Activated CD4-positive, alpha-beta T cell treated with anti-CD3 and anti-CD28 coated beads for 24 hours (primary cell): ENCODE measurements at places on chromosomes 13 and 19.

DNA sequence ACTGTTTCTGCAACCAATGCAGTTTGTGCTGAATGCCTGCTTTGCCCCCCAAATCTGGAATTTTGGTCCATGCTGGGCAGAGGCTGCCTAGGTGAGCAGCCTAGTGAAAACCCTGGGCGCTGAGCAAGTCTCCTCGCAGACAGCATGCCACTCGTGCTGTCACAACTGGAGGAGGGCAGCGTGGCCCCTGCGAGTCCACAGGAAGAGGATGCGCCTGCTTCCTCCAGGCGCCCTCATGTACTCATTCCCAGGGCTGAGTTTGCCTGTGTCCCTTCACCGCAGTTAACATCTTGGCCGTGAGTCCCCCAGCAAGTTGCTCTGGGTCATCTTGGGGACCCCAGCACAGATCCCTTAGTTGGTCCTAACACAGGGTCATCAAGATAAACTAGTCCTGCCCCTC, 26.2 kb upstream of the TMEM160 start:
- no peak for DNase-seq

DNA sequence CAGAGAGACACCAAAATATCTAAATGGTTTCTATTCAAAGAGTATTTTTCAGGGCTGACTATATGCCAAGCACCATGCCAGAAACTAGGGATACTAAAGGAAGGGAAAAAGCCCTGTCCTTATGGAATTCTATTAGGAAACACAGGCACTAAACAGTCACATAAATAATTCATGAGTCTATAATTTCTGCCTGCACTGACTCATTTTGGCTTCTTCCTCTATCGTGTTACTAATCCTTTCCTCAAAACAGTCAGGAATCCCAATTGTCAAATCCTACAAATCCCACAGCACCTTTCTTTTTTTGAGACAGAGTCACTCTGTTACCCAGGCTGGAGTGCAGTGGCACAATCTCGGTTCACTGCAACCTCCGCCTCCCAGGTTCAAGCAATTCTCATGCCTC, 29.2 kb downstream of the XPO4 start:
- no peak for DNase-seq

DNA sequence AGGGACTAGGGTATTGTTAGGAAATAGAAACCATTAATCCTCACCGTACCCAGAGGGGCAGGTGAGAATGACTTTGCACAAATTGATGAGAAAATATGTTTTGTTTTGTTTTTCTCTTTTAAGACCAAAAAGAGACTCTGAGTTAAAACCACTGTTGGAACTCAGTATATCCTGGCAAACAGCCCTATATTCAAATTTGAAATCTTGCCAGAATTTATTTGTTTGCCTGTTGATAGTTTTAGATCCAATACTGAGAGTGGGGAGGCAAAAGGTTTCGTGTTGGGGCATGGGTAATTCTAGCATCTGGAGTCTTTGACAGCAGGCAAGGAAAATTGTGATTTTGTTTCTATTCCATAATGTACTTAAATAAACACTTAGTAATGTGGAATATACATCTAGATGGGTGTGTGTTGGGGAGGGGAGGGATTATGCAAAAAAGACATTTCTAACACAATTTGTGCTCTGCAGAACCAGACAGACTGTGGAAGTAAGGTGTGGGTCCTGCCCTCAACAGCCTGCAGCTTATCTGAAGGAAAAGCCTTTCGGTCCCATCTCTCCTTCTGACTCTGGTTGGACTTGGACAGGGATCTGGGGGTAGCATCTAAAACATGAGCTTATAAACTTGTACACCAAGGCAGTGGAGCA, 190.7 kb downstream of the OXGR1 start:
- DNase-seq, result no peak

- DNase-seq, result no peak
Observed at GRCh38 chr19:50741179-50741933, 18.2 kb downstream of the CLEC11A start.

DNA sequence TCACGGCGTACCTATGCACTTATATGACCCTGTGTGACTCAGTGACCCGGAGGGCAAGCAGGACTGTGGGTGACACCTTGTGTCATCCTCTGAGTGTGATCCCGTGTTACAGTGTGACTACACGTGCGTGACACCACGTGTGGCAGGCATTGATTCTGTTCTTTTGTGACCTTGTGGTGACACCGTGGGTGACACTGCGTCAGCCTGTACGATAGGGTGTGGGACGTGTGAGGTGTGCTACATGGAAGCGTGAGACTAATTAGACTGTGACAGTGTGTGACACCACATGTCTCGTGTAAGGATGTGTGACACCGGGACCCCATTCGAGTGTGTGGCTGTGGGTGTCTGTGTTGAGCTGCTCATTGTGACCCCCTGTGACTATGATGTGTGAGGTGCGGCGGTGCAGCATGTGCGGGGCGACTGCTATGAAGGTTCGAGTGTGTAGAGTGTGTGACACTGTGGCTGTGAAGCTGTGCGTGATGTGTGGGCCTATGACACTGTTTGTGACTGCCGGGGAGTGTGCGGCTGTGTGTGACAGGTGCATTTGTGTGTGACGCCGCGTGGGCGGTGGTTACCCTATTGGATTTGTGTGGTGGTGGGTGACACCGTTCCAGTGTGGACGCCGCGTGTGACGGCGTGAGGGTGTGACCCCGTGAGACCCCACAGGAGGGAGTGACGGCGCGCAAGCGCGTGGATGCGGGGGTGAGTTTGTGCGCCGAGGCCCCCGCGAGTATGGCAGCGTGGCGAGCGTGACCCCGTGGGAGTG, 399 bp upstream of the SPTBN4 start:
- DNase-seq, result peak; percentile 49

GRCh38 chr13:108193806-108194205, 21.5 kb downstream of the LIG4 start:
- DNase-seq, result no peak

- no peak for DNase-seq
Observed at GRCh38 chr19:44609219-44609618, 4.1 kb upstream of the IGSF23 start.

DNA sequence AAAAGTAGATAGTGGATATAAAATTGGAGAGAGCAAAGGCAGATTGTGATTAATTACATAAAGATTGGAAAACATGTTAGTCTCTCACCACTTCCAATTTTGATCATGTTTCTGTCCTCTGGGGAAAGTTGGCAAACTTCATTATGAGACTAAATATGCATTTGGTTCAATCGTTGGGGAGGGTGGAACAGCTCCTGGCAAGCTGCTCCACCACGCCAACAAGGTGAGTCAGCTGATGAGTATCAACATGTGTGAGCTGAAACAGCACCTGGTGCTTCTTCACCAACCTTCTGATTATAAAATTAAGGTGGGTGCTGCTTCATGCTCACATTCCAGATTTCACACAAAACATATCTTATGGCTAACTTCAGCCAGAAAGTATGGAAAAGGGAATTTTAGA, 1784.6 kb downstream of the SLITRK5 start:
- no peak for DNase-seq

DNA sequence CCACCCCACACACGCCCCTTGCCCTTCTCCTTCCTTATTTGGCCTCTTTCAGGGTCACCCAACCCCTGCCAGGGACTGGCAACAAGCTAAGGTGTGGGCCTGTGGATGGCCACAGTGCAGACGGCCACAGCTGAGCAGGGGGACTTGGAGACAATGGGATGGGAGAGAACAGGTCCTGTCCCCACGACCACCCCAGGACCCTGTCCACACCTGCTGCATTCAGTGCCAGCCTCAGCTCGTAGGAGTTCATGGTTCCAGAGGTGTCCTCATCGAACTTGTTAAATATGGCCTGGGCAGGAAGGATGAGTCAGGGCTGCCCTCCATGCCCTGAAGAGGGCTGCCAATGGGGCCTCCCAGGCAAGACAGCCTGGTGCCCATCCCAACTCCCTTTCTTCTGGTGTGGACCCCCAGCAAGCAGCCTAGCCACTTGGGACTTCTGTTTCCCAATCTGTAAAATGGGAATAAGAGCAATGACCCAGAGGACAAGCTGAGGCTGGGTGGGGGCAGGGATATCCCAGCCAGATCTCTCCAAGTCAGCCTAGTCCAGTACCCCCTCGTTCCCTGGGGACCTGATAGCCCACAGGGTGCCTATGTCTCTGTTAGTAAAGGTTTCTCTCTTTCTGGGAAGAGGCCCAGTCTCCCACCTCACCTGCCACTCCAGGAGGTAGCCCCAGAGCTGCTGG, 10.6 kb downstream of the CAPN12 start:
- no peak for DNase-seq
